ENCODE measurements at places on chromosomes 5 and 9.
A peak's percentile ranks its signal among the peaks of the same experiment; 100 is the strongest.

DNA sequence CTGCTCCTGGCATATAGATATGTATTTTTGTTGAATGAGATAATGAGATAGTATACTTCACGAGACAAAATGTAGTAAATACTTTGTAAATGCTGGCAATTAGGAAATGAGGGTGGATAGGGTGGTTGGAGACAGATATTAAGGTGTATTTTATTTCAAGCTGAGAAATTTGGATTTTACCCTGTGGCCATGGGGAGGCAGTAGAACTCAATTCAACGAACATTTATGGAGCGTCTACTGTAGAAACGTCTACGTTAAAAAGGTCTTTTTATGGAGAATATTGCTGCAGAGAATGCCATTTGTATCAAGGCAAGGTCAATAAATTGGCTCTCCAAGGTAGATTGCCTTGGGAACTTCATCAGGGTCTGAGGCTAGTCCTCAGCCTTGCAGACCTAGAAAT, 21.5 kb upstream of the RALGPS1 start:
- DNase-seq = no peak

- no peak for DNase-seq
These were observed 247.0 kb upstream of the TNC start for GRCh38 chr9:115364991-115365390.

DNA sequence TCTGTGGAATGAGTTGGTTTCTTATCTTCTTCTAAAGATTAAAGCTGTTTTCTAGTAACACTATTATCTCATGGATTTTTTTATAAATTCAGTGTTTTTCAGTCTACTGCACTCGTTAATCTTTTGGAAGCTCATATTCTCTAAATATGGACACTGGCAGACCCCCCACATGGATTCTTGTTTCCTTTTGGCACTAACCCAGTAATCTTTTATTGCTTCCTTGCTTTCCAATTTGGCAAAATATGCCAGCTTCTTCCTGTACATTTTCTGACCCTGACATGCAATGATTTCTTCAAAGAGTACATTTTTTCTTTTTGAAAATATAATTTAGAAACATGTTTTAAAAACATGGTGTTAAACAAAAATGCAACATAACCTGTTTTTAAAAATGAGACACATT, 474.2 kb upstream of the FTMT start:
- no peak for DNase-seq

DNA sequence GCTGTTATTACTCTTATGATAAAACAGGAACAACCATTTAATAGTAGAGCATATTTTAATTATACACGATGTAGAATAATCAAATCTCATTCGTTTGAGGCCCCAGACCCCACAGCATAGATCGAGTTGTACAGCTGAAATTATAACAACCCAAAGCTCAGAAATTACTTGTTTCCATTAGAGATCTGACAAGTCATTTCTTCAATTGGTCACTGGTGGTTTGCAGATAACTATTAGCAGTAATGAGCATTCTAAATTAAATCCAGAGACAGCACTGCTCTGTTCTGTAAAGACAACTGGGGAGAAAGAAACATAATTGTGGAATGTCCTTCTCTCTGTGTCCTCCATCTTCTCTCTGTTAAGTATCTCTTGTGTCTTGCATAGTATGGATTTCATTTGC, 12.9 kb downstream of the CDK5RAP2 start:
- DNase-seq = no peak

DNA sequence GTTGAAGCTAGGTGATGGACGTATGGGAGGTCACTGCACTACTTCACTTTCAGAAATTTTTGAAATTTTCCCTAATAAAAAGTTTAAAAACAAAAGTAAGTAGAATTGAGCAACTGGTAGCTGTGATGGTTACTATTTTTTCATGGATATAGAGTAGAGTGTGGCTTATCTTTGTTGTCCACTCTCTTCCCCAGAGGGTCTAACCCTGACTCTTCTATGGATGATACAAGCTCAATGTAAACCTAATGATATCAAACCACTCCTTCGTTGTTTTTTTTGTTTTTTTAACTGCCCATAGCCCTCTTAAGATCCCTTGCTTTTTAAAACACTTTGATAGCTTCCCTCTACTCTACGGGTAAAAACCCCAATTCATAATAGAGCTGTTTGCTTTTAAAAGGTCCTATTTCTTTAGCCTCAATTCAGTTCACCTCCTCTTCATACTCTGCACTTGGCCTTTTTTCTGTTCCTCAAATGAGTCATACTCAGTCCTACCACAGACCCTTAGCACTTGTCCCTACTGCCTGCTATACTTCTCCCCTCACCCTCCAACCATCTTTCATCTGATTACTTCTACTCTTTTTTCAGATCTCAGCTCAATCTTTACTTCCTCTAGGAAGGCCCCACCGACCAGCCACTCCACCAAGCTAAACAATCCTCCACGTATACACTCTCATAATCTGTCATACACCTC, 2.6 kb downstream of the HDAC3 start:
- no peak for DNase-seq

DNA sequence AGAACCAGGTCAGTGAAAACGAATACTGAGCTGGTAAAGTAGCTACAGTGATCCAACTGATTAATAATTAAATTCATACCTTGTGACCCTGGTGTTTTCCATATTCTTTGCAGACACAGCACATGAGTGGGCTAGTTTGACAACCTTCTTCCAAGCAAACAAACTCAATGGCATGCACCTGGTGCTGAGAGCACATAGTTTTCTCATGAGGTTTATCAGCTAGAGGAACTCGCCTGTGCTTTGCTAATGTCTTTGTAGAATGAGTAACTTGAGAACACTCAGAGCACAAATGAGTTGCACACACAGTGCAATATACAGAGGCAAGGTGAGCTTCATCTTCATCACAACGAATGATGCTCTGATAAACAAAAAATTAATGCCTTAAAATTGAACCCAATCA, 12.6 kb downstream of the TRIM23 start:
- DNase-seq = no peak

DNA sequence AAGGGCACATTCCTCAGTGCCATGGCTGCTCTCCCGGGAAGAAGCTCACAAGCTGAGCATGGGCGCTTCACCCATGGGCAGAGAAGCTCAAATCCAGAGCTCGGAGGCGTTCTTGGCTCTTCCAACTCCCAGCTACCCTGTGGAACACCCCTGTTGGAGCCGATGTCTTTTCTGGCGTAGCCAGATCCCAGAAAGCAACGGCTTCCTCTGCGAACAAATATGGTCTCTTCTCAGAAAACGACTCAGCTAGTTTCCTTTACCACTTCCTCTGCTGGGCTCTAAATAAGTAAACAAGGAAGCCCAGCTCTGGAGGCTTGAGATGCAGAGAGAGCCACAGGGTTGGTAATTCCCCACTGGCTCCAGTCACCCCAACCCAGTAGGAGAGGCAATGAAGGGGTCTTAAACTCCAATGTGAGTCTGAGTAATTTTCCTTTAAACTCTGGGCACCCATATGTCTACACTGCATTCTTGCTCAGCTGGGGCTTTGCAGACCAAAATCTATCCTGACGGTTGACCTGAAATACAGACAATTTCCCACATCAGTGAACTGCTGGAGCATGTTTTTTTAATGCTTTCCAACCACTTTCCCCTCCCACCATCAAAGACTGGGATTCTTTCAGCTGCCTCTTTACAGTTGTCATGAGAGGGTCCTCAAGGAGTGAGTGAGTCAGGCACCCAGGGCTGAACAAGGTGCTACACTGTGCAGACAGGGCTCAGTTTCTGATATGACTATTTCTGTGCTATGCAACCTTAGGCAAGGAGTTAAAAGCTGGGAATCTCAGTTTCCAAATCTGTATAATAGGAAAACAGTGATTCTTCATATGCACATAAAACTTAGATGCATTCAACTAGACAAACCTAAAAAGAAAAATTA, at the start of gene LCP2:
Gene LCP2 (minus strand): TSS at position 189 of the 874 bp plus-strand sequence. CDS start 166 bp downstream, at position 23.
- DNase-seq = no peak

DNA sequence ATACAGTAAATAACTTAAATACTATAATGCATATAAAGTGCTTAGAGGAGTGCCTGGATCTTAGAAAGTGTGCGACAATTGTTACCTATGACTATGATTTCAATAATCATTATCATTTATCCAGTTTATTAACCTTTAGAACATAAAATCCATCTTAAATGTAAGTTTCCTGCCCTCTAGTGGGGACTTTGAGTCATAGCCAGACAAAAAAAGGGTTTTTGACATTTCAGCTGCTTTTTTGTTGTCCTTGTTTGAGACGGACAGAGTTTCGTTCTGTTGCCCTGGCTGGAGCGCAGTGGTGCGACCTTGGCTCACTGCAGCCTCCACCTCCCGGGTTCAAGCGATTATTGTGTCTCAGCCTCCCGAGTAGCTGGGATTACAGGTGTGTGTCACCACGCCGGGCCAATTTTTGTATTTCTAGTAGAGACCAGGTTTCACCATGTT, 9.7 kb upstream of the C9orf152 start:
- DNase-seq = no peak

DNA sequence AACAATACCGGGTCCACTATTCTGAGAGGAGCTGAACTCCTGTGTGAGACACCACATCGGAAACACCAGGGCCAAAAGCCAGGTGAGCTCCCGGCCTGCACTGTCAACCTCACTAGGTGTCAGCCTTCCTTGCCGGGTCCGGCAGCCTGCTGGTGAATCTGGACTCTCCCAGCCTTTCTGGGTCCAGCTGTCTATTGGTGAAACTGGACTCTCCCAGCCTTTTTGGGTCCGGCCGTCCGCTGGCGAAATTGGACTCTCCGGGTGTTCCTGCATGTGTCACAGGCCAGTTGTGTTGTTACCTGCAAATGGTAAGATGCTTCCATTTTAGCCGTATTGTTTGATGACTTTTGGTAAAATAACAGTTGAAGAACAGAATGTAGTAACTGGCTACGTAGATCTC, 801.5 kb downstream of the CDH9 start:
- no peak for DNase-seq

- DNase-seq = no peak
These were observed 26.0 kb downstream of the SGTB start for GRCh38 chr5:65695896-65696295.

DNA sequence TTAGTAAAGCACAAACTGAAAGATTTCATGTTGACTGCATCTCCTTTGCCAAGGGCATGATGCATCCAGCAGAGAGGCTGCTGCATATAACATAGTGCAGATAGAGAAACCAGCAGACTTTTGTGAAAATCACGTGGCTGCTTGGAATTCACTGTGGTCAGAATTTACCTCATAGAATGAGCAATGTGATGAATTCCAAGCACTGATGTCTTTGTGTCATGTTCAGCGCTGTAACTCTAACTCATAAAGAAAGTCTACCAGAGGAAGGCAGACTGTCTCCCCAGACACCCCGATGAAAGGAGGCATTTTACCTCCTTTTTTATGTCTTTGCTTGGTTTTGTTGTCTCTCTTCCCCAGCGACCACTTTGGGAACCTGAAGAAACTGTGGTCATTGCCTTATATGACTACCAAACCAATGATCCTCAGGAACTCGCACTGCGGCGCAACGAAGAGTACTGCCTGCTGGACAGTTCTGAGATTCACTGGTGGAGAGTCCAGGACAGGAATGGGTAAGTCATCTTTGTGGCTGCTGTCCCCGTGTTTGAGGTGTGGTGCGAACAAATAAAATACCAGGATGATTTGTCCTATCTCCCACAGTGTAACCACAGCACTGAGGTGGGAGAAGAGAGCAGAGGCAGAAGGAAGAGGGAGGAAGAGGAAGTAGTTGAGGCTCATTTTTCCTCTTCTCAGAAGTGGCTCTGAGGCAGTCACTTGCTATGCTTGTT, 42.0 kb downstream of the ITK start:
- peak; percentile 54 for DNase-seq

- DNase-seq = no peak
These were observed 36.8 kb downstream of the DENND1A start for GRCh38 chr9:123893115-123893514.

- no peak for DNase-seq
These were observed 28.8 kb upstream of the ADAMTS2 start for GRCh38 chr5:179373961-179374505.
